ENCODE measurements at places on chromosomes 16 and 17.
A peak's percentile ranks its signal among the peaks of the same experiment; 100 is the strongest.

GRCh38 chr17:46876926-46877325 lies 25.5 kb downstream of the WNT9B start:
- no peak for DNase-seq

DNA sequence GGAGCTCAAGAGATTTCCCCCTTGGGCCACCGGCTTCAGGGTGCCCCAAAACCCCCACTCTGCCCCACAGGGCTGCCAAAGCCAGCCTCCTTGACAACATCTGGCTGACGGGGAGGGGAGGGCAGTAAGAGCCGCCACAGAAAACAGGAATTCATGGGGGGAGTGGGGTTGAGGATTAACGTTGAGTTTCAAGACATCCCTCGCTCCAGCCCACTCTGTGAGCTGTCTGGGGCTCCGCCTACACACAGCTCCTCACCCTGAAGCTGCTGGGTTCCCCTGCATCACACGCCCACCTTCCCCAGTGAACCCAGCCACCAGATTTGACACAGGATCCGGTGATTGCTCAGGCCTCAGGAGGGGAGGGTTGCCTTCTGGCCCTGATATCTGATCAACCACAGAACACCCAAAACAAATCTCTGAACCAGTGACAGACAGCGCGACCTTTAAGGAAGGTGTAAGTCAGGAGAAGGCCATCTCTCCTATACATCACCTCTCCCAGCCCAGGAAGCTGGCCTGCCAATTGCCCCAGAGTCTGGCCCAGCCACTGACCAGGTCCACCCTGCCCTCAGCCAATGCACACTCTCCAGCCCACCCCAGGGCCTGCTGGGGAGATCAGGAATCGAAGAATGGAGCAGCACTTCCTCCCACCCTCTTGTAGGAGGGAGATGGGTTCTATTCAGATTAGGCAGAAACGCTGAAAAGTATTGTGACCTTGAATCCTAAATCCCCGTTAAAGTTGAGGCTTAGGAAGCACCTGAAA lies 132.1 kb downstream of the CLEC16A start:
- DNase-seq: no peak

GRCh38 chr17:68326681-68327080 lies 35.4 kb downstream of the ARSG start:
- DNase-seq: no peak

GRCh38 chr16:82017911-82018568 lies 6.8 kb upstream of the SDR42E1 start:
- no peak for DNase-seq

- no peak for DNase-seq
These were observed 82.6 kb downstream of the HIC1 start for GRCh38 chr17:2137342-2138098.

GRCh38 chr17:43574896-43575525 lies 28.9 kb upstream of the ETV4 start:
- DNase-seq: no peak

- no peak for DNase-seq
These were observed 4.8 kb upstream of the HOXB8 start for GRCh38 chr17:48619826-48620449.

- peak; percentile 75 for DNase-seq
These were observed 107.6 kb downstream of the SPECC1 start for GRCh38 chr17:20116683-20117309.

DNA sequence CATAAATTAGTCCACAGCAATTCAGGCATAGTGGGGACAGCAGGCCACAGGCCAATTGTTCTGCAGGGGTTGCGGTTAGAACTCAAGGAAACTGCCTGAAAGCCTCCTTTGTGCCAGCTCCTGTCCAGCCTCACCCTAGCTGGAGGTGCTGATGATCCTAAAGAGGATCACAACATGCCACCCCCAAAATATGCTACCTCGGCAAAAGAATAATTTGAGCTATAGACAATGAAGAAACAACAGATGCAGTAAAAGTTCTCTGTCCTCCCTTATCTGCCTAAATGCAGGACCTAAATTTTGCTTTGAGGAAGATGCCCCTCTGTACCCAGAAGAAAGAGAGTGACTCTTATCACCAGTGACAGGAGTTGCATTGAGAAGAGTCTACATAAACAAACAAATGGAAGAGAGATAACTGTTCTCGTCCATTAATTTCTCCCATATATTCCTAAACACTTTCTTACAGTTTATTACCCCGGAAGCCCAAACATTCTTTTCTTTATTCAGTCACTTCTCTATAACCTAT lies 14.7 kb downstream of the ALOX15 start:
- no peak for DNase-seq

- DNase-seq: peak; percentile 78
These were observed 594 bp upstream of the DNAJC7 start for GRCh38 chr17:42017866-42018200.

- no peak for DNase-seq
These were observed 65.0 kb downstream of the CBLN1 start for GRCh38 chr16:49216593-49216992.
